ENCODE measurements at places on chromosomes 16 and 17.
A peak's percentile ranks its signal among the peaks of the same experiment; 100 is the strongest.

- DNase-seq: no peak
Observed at GRCh38 chr16:90057738-90058173, 19.4 kb downstream of the PRDM7 start.

- DNase-seq: no peak
Observed at GRCh38 chr16:46916980-46917379, 32.8 kb downstream of the GPT2 start.

DNA sequence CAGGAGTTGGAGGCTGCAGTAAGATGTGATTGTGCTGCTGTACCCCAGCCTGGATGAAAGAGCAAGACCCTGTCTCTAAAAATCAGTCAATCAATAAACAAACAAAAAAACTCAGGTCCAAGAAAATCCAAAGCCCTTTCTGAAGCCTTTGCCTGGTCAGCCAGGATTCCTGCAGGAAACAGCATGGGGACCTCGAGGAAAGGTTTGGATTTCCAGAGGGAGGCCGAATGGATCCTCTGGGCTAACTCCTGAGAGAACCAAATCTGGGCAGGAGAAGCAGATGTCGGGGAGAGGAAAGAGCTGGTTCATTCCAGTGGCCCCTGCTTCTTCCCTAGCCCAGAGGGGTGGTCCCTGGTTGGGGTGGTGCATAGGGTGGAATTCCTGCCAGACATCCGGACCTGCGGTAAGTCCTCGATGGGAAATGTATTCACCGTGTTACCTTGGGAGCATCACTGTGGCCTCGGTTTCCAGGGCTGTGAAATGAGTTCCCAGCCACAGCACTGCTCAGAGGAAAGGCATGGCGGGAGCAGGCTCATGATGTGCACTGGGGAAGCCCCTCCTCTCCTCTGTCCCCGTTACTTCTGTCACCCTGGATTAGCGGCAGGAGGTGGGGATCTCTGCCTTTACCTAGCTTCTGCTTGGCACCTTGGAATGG, 75.1 kb downstream of the CYLD start:
- no peak for DNase-seq

DNA sequence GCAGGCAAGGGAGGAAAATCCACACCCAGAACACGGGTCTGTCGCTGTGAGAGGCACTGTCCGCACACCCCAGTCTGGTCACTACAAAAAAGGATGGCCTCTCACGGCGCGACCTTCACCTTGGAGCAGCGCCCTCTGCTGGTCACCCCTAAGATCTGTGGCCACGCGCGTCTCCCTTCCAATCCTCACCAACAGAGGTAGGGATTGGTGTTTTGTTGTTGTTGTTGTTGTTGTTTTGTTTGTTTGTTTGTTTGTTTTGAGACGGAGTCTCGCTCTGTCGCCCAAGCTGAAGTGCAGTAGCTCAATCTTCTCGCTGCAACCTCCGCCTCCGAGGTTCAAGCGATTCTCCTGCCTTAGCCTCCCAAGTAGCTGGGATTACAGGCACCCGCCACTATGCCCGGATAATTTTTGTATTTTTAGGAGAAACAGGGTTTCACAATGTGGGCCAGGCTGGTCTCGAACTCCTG, 15.0 kb upstream of the C17orf58 start:
- peak; percentile 74 for DNase-seq

GRCh38 chr16:69003500-69003899, 102.0 kb upstream of the HAS3 start:
- no peak for DNase-seq

DNA sequence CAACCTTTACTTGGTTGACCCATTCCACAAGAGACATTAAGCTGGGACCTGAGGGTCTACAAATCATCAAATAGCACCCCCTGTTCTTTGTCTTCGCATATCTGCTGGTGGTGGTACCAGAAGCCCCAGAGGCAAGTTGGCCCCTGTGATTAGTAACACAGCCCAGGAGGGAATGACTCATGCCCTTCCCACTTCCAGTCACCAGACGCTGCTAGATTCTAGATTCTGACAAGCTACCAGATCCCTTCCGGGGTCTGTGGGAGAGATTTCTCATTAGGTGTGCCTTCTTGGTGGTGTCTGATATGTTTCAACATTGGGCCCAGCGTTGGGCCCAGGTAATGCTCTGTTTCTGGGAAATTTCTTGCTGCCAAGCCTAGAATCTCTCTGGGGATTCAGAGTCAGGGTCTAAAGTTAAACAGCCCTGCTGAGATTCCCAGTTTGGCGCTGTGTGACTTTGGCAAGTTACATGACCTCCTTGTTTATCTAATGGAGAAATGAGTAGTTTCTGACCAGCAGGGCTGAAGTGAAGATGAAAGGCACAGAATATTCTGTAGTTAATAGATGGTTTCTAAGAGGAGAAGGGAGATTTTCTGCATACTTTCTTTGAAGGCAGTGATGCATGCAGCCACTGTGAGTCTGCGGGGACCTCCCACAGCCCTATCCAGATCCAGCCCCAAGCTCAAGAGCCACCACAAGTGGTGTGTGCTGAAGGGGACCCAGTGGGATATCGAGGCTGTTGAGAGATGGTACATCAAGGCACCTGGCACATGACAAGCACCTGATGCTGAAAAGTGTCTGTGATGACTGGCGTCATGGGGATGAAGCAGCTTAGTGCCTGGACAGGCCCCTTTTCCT, 3.9 kb downstream of the TRPV2 start:
- peak; percentile 68 for DNase-seq

DNA sequence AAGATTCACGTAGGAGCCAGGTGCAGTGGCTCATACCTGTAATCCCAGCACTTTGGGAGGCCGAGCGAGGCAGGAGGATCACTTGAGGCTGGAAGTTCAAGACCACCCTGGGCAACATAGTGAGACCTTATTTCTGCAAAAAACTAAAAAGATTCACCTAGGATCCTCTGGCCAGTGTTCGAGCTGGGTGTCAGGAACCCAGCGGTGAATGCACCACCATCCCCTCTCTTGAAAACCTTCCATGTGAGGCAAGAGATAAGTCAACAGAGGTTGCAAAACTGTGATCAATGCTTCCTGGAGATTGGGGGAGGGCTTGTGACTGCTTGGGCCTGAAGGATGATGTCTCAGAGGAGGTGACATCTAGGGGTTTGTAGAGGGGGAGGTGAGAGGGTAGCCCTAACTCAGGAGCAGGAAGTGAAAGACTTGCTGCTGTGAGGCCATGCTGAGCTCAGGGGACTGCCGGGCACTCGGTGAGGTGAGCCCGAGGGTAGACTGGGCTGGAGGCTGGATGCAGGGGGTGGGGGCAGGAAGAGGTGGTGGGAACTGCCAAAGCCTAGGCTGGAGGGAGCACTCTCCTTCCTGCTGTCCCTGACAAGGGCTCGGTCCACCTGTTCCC, 11.7 kb downstream of the GJD3 start:
- no peak for DNase-seq

DNA sequence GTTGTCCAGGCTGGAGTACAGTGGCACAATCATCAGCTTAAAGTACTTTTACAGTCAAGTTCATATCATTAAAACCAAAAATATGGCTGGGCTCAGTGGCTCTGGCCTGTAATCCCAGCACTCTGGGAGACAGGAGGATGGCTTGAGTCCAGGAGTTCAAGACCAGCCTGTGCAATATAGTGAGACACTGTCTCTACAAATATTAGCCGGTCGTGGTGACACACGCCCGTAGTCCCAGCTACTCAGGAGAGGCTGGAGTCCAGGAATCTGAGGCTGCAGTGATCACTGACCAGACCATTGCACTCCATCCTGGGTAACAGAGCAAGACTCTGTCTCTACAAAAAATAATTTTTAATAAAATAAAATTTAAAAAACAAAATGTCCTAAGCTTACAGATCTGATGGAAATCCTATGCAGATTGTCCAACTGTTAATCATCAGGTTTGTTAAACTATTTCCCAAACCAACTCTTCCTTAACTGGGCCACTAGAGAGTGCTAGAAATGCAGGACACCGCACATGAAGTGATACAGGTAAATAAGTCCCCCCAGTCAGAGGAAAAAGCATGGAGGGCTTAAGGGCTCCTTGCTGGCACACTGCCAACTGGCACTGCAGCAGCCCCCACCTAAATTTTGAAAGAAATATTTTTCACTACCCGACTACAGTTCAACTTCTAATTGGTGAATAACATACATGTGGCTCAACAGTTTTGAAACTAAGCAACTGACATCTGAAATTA, 2.8 kb downstream of the USP22 start:
- DNase-seq: peak; percentile 36

Data from stimulated activated CD4-positive, alpha-beta T cell treated with anti-CD3 and anti-CD28 coated beads, Interleukin-2, amount 100 ng/mL, for 24 hours (primary cell).